ENCODE measurements at places on chromosomes 11 and 22.

DNA sequence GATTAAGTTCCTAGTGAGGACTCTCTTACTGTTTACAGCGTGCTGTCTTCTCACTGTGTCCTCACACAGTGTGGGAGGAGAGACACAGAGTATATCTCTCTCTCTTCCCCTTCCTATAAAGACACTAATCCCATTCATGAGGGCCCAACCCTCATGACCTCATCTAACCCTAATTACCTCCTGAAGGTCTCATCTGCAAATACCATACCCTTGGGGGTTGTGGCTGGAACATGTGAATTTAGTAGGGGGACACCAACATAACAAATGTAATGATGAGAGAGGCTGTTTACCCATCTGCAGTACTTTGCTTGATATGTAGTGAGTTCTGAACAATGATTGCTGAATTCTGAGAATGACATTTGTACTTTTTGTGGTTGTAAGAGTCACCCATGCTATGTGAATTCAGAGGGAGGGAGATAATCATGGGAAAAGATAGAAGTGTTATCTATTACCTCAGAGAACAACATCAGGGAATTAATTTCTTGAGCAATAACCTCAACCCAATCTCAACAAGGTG lies 4.9 kb upstream of the OR52W1 start:
- peak; percentile 82 for DNase-seq

- no peak for DNase-seq
These were observed 42.2 kb downstream of the TRIOBP start for GRCh38 chr22:37739035-37739434.

GRCh38 chr11:118783724-118784495 lies 7.1 kb downstream of the DDX6 start:
- no peak for DNase-seq

GRCh38 chr11:13970986-13971385 lies 8.5 kb downstream of the SPON1 start:
- peak; percentile 17 for DNase-seq

- DNase-seq: no peak
These were observed 123.1 kb downstream of the CD44 start for GRCh38 chr11:35262056-35262455.

- DNase-seq: peak; percentile 78
These were observed 273.3 kb downstream of the BUD13 start for GRCh38 chr11:116499396-116500003.

DNA sequence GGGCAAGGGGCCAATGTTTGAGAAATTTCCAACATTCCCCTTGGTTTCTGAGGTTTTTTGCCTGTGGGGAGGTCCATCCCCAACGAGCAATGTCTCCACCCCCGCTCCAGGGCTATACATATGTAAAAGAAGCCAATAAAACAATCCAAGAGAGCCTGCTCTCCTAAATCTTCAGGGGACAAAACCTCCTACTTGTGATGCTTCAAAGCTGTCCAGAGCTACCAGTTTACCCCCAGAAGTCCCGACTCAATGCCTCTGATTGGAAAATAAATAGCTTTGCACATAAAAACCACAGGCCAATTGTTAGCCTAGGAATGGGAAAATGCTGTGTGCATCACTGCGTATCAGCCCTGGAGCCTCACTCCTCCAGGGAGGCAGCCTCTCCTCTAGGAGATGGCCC lies 66.0 kb upstream of the PAX6 start:
- no peak for DNase-seq

- DNase-seq: no peak
These were observed 205.7 kb upstream of the NAV2 start for GRCh38 chr11:19506816-19507486.

DNA sequence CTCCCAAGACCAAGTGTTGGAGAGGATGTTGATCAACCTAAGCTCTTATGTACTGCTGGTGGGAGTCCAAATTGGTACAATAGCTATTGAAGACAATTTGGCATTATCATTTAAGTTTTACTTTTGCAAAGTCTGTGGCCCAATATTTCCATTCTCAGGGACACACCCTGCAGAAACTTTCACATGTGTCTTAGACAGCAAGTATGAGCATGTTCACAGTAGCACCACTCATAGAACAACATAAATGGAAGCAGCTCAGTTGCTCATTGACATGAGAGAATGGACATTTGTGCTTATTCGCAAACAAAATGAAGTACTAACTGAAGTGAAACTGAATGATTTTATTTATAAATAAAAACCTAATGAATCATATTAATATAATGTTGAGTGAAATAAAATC lies 135.5 kb downstream of the NOX4 start:
- no peak for DNase-seq

GRCh38 chr11:35155677-35156076 lies 16.7 kb downstream of the CD44 start:
- no peak for DNase-seq

DNA sequence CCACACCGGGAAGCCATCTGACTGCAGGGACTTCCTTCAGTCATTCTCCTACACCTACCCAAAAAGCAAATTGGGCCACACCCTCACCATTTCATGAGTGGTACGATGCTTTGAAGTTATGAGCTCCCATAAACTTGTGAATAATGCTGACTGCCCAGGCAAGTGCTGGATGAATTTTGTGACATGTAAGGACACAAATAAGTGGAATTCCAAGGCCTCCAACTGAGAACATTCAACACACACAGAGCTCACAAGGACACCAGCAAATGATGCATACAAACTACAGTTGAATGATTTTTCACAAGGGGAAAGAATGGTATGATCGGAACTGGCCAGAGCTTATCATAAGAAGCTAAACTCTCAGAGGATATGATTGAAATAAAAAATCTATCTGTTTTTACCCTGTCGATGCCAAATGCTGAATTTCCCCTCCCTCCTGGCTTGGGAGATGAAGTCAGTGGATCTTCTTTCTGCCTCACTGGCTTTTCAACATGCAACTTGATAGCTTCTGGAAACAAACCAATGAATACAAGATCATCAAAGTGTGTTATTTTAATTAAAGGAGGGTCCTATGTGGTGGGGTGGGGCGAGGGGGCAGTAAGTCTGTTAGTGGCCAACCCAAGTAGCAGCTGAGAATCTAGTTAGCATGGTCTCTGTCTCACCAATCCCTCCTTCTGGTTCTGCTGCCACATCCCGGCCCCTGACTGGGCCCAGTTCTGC lies 123.8 kb downstream of the WT1 start:
- no peak for DNase-seq

GRCh38 chr11:106172386-106172991 lies 95.0 kb downstream of the AASDHPPT start:
- DNase-seq: no peak

DNA sequence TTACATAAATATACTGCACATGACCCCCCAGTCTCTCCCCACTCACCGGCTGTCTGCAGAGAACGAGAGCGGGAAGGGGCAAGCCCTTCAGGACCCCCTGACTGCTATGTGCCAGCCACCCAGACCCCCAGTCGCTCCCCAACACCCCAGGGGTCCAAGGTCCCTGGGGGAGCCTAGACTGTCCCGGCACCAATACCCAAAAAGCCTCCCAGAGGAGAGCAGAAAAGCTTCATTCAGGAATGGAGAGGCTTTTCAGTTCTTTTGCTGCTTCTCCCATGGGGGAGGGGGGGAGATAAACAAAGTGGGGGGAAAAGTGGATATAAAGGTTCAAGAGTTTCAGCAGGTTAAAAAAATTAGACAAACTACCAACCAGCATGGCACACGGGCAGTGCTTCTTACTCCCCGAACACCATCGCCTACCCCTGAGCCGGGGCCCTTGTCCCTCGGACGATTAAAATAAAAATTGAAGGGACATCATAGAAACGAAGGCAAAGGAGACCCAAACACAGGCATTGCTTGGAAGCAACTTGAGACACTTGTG lies 1.3 kb downstream of the CSNK1E start:
- no peak for DNase-seq

DNA sequence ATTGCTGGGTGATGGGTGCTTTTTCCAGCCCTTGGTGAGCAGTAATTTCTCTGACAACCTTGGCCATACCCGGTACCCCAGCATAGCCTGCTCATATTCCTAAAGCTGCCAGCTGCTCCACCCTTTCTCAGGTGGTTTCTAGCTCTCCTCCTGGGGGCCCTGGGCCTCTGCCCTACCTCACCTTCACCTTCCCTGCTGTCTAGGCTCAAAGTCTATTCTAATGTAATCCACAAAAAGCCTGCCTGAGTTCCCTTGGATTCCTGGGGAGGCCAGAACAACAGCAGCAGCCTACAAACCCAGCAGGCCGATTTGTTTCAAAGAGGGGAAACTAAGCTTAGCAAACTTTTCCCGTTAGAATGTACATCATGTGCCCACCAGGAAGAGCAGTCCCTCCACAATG lies 117.6 kb downstream of the DSCAML1 start:
- DNase-seq: no peak

- no peak for DNase-seq
These were observed 85.7 kb downstream of the WNT11 start for GRCh38 chr11:76120513-76121101.

DNA sequence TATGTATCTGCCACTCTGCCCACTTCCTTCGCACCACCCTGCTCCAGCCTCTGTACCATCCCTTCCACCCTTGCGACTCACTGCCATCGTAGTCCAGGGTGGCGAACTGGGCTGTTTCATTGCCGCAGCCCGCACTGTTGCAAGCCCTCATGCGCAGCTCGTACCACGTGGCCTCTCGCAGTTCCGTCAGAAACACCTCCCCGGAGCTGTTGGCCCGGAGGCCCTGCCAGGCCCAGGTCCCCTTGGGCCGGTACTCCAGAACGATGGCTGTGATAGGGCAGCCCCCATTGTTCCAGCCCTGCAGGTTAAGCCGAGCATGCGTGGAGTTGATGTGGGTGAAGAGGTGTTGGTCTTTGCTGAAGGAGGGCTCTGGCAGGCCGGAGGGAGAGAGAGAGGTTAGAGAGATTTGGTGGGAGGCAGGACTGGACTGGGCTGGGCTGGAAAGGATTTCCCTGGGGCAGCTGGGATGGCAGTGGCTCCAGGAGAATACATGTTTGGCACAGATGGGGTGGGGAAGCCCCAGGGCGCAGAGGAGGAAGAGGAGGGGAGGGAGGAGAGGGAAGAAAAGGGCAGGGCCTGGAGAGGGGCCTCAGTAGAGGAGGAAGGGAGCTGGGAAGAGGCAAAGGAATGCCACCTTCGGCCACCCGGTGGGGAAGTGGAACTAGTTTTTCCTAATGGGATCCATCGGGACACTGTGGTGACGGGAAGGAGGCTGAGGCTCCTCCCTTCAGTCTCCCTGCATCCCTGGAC lies 109.6 kb downstream of the CEP164 start:
- DNase-seq: no peak

- DNase-seq: no peak
These were observed 1018.3 kb downstream of the DLG2 start for GRCh38 chr11:84608837-84609196.

DNA sequence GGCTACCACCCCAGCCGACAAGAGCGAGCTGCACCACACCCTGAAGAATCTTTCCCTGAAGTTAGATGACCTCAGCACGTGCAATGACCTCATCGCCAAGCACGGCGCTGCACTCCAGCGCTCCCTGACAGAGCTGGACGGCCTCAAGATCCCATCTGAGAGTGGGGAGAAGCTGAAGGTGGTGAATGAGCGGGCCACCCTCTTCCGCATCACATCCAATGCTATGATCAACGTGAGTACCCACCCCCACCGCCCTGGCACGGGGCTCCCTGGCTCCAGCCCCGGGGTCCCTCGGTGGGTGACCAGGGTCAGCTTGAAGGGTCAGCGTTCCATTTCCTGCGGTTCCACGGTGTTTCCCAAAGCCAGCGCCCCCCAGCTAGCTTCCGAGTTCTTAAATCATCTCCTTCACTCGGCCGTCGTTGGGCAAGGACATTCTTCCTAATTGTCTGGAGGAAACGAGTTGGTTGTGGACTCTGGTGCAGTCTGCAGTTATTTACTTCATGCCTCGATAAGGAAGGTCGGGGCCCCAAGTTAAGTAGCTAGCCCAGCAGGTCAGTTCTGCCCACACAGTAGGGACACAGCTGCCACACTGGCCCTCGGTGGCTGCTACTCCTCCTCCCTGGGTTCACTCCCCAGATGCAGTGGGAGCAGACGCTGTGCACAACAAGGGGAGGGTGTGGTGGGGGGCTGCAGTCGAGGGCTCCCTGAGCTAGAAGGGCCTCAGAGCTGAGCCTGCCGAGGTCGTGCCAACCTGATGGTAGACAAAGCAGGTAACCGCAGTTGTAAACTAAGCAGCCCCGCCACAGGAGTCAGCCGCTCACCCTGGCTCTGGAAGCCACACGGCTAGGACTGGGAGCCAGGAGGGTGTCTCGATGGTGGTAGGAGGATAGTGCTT lies 97.9 kb downstream of the MORC2 start:
- DNase-seq: no peak

- DNase-seq: no peak
These were observed 329.5 kb downstream of the OPCML start for GRCh38 chr11:133202816-133203215.

DNA sequence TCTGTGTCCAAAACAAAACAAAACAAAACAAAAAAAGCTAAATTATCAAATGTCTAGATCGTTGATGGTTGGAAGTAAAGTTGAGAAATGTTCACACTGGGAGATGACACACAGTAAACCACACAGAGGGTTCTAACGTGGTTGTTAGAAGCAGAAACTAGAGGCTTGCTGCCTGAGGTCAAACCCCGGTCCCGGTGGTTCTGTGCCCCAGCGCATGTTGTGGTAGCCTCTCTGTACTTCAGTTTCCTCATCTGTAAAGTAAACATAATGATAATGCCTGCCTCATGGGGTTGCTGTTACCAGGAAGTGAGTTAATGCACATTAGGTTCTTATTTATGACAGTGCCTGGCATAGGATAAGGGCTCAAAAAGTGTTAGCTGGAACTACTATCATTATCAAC lies 33.4 kb downstream of the PPARA start:
- DNase-seq: no peak

- DNase-seq: no peak
These were observed 15.1 kb downstream of the MTMR2 start for GRCh38 chr11:95908826-95909225.

- no peak for DNase-seq
These were observed 65.3 kb downstream of the ARHGEF12 start for GRCh38 chr11:120401506-120401905.

DNA sequence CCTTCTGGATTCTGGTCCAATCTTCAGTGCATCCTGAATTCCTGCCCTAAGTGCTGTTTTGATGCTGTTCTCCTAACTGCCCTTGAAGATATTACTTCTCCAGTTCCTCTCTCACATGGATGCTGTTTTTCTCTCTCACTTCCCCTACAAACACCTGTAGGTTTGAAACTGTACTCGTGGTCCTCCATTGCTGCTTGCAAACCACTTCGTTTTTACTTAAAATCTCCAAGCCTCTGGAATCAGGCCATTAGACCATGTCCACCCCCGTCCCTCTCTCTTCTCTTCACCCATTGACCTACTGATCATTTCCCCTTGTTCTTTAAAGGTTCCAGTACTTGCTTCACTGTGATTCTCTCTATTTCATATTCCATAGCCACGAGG lies 988.1 kb downstream of the NTM start:
- DNase-seq: no peak

DNA sequence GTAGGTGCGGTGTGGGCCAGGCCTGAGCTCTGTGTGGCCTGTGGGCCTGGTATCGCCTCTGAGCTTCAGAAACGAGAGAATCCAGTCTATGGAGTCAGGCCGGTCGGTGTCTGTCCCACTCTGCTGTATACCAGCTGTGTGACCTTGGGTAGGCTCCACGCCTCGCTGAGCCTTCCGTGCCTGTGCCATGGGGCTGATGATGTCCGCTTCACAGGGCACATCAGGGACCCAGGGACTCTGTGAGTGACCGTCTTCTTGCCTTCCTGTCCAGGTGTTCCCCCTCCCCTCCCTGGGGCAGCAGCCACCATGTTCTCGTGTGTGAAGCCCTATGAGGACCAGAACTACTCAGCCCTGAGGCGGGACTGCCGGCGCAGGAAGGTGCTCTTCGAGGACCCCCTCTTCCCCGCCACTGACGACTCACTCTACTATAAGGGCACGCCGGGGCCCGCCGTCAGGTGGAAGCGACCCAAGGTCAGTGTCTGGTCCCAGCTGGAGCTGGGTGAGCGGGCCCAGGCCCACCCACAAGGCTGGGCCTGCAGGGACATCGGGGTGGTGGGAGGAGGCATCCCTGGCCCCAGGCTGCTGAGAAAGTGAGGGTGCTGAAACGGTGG lies 17.9 kb downstream of the CAPN5 start:
- DNase-seq: no peak
